Ovary (tissue), 10 donors: ENCODE measurements at places on chromosomes 5 and 9.
A peak's percentile ranks its signal among the peaks of the same experiment; 100 is the strongest.

DNA sequence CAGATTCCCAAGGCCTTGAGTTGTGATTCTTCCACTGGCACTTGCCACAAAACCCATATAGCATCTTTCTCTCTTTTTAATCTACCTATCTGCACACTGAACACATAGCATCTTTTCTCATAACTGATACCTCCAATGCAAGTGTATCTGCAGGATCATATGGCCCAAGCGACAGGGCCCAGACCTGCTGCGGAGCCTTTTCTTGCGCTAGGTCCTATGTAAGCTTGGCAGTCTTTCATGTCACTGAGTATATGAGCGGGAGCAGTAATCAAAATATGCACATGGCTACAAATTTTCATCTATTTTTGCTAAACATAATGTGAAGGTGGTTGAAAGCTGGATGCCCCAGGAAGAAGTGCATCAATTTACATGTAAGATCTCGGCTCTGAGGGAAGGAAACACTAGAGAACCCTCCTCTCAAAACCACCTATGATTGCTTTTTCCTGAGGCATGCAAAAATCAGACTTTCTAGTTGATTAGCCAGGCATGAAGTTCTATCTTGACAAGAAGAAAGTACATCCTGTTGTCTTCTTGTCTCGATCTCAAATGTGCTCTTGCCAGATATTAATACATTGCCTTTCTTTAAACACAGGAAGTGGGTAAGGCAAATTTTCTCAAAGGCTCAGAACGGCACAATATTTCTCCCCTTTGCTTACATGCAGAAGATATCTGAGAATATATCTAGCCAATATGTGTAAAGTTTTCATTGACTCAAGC is 26.9 kb upstream of the CEMIP2 start:
- DNase-seq: no peak

GRCh38 chr9:89433826-89434225 is 64.1 kb downstream of the SEMA4D start:
- no peak for DNase-seq

DNA sequence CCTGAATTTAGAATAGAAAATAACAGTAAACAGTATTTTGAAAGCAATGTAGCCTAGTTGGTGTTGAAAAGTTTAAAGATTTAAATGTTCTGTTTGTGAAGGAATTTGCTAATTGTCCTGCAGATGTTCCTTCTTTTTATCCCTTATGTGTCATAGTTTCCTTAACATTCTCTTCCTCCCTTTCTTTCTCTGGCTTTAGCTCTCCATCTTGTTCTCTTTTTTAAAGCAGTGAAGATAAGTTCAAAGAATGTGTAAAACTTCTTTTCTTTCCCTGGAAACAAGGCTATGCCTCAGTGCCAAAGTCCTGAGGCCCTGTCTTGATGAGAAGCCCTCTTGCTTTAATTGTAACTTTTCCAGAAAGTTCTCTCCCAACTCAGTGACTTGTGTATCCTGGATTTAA is 24.4 kb upstream of the GAS1 start:
- DNase-seq: no peak

GRCh38 chr5:94173100-94173499 is 431.7 kb upstream of the POU5F2 start:
- DNase-seq: no peak

- no peak for DNase-seq
Measured at GRCh38 chr5:130995851-130996250, 169.2 kb downstream of the HINT1 start.

- DNase-seq: no peak
Measured at GRCh38 chr9:127079446-127080140, 42.8 kb downstream of the ANGPTL2 start.

DNA sequence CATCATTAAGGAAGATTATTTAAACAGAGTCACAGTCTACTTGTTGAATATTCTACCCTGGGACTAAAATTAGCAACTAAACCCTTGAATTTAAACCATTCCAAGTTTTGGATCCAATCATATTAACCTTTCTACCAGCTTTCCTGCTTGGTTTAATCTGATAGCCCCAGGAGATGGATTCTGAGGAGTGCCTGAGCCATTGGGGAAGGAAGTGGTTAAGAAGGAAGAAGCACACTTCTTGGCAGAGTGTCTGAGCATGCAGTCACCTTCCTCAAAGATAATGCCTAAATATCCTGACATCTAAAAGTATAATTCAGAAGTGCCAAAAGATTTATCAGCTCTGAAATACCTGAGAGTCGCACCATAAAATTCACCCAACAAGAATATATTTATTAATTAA is 74.1 kb upstream of the SNCAIP start:
- DNase-seq: no peak

DNA sequence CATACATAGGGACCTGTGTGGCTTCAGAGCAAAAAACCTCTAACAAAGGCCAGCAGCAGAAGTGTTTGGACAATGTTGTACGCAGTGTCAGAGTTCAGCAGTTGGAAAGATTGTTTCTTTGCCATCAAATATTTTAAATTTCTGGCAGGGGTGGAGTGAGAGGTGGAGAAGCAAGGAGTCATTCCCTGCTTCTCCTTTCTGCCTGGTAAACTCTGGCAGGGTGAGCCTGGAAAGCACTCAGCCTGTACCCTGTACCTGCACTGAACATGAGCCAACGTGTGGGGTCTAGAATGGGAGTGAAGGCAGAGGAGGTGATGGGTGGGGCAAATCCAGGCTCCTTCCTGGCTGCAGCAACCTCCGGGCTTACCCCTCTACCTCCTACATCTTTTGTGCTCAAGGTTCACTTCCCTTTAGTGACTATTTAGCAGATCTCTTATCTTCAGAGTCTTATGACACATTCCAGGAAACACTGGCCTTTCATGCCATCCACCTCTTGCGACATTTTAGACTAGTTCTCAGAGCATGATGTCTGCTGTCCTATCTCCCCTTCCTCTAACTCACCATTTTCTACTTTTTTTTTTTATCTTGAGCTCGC is 445.0 kb upstream of the PIK3R1 start:
- no peak for DNase-seq

DNA sequence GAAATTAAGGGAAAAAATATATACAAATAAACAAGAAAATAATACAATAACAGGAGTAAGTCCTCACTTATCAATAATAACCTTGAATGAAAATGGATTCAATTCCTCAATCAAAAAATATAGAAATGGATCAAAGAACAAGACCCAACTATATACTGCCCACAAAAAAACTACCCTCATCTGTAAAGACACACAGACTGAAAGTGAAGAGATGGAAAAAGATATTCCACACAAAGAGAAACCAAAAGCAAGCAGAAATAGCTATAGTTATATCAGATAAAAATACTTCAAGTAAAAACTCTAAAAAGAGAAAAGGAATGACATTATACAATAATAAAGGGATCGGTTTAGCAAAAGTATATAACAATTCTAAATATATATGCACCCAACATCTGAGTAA is 66.5 kb downstream of the KIAA0825 start:
- no peak for DNase-seq

DNA sequence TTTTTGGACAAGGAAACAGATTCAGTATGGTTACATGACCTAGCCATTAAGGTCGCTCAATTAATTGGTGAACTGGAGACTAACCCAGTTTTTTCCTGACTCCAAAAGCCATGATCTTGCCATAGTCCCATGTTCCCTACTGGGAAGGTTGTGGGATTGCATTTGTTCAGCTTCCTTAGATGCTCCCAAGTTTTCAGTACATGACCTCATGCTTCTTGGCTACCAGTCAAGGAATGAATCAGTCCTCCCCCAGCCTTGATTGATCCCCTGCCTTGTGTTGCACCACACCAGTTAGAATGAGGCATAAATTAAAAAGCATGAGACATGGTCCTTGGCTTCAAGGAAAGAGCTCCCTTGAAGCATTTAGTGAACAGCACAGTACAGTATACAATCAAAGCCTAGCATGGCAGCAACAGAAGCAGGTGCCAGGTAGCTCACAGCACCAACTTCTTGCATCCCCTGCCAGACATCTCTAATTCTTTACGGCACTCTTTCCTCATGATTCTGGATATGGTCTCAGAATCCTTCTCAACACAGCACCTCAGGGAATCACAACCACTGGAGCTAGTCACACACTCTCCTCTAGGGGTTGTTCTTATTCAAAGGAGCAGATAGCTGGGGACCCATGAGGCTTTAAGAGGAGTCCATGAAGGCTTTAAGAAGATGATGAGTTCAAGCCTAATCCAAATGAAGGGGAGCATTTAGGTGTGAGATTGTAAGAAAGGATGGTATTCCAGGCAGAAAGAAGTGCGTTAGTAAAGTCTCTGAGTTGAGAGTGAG is 295.5 kb upstream of the CLINT1 start:
- DNase-seq: no peak

DNA sequence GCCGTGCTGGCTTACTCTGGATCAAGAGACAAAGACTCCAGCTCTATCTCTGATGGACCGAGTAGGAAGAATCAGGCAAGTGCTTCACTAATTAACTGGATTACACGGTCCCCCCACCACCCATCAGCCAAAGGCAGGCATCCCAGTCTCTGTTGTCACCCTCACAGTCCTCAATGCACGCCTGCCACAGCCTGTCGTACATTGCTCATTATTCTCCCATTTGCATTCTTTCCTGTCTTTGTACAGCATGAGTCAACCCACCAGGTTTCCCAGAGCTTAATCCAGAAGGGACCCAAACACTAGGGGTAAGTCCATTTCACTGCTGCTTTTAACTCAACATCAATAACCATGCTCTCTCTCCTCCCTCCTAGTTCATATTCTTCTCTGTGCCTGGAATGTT is 44.4 kb downstream of the PCA3 start:
- DNase-seq: no peak

DNA sequence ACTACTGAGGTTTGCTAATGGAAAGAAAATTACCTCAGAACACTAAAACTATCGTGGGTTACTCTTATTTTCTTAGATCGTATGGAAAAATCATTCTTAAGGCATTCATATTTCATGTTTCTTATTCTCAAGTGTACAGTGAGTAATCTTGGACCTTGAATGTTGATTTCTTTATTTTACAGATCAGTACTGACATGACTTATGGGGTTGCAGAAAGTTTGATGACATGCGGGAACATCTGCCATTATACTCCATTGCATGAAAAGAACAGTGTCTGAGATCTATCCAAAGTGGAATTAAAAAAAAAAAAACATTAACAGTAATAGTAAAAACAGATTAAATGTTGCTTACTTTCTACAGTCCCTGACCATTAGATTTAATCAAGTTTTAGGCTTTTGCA is 1290.2 kb upstream of the WWC1 start:
- DNase-seq: no peak

GRCh38 chr9:33840381-33840780 is 23.4 kb downstream of the UBE2R2 start:
- DNase-seq: no peak

DNA sequence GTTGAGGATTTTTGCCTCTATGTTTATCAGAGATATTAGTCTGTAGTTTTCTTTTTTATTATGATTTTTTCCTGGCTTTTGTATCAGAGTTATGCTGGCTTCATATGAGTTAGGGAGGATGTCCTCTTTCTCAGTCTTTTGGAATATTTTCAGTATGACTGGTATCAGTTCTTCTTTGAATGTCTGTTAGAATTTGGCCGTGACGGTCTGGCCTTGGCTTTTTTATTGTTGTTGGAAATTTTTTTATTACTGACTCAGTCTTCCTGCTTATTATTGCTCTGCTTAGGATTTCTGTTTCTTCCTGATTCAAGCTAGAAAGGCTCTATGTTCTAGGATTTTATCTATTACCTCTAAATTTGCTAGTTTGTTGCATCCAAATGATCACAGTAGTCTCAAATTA is 421.9 kb downstream of the CDH10 start:
- DNase-seq: no peak

DNA sequence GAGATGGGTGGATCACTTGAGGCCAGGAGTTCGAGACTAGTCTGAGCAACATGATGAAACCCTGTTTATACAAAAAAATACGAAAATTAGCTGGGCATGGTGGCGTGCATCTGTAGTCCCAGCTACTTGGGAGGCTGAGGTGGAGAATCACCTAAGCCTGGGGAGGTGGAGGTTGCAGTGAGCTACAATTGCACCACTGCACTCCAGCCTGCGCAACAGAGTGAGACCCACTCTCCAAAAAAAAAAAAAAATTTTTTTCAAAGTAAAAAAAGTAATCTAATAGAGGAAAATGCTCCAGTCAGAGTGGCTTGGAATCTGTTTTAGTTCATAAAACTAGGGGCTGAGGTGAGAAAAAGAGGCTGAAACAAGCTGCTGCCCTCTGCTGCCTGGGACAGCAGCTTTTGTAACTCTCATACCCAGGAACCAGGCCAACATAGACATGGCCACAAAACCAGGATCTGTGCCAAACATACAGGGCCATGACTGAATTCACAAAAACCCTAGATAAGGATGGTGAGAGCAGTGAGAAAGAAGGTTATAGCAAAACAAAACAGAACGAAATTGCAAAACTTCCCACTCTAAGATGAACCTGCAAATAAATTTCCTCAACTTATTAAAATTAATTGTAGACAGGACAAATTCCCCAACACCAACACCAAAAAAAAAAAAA is 13.1 kb upstream of the DCAF12 start:
- DNase-seq: peak; percentile 63

DNA sequence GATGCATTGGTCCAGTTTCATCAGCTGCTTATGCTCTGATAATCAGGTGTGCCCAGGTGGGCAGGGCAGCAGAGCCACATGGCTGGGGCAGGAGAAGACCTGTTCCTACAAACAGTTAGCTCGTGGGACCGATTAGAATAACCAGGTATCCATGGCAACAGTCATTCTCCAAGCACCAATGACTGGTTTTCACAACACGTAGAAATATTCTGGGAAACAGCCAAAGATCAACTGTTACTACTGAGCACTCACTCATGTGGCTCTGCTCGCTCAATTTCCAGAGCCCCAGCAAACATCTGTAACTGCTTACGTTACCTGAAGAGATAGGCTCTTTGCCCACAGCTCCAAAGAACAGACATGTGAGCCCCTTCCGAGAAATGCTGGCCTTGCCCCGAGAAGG is 302.0 kb downstream of the AGTPBP1 start:
- no peak for DNase-seq

- no peak for DNase-seq
Measured at GRCh38 chr5:171743436-171744076, 42.1 kb upstream of the SMIM23 start.

DNA sequence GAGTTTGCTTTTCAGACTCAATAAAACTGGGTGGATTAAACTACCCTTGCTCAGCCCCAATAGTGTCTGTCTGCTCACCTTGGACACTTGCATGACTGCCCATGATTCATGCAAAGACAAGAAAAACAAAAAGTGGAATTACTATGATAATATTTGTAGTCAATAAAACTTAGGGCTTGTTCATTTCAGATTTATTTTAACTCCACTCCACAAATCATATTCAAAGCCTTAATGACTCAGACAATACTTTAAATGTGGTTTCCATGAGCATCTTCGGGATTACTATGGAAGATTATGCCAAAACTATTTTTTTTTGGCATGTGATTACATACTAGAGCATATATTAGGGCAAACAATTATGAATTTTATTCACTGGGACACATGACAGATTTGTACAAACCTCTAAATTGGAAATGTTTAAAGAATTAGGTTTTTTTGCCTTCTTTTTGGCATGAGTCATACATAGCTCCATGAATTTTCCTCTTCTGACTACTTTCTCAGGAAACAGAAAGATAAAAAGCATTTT is 468.9 kb downstream of the ACTL7B start:
- DNase-seq: no peak

GRCh38 chr9:7246917-7247522 is 489.2 kb downstream of the KDM4C start:
- no peak for DNase-seq

GRCh38 chr5:139906661-139907060 is 111.1 kb downstream of the PSD2 start:
- DNase-seq: no peak
